ENCODE measurements at places on chromosomes 5 and 9.

DNA sequence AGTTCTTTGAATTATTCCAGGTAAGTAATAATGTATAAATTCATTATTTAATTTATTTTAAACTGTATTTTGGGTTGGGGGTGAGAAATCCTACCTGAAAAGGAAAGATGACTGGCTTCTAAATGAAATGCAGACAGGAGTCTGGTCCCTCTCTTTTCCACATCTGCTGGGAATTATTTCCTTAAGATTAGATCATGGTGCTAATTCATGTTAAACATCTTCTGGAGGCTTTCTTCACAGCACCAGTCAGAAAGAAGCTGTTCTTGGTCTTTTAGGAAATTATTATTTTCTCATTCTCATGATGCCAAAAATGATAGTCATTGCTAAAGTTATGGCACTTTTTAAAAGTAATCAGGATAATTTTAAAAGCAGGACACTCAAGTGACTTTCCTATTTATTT is 254.2 kb downstream of the CWC27 start:
- no peak for DNase-seq

- peak; percentile 35 for DNase-seq
Observed at GRCh38 chr5:134437847-134438581, 26.3 kb upstream of the CDKN2AIPNL start.

- DNase-seq, result no peak
Observed at GRCh38 chr9:26928902-26929495, 18.0 kb downstream of the PLAA start.

GRCh38 chr9:95206143-95206542 is 111.4 kb downstream of the FANCC start:
- DNase-seq, result no peak

- DNase-seq, result peak; percentile 74
Observed at GRCh38 chr5:41843456-41844370, 26.5 kb downstream of the OXCT1 start.

DNA sequence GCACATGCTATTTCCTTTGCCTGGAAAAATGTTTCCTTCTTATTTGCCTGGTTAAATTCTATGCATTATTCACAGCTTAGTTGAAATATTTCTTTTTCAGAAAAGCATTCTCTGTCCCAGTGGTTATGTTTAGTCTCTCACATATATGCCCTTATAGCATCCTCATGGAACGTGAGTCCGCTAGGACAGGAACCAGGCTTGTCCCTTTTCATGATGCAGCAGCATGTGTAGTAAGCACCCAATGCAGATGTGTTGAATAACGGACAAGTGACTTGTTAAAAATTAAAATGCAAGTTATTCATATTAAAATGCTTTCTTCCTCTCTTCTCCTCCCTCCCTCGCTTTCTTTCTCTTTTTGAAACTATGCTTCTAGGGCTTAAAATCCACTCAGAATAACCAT is 349.3 kb downstream of the GLIS3 start:
- no peak for DNase-seq

DNA sequence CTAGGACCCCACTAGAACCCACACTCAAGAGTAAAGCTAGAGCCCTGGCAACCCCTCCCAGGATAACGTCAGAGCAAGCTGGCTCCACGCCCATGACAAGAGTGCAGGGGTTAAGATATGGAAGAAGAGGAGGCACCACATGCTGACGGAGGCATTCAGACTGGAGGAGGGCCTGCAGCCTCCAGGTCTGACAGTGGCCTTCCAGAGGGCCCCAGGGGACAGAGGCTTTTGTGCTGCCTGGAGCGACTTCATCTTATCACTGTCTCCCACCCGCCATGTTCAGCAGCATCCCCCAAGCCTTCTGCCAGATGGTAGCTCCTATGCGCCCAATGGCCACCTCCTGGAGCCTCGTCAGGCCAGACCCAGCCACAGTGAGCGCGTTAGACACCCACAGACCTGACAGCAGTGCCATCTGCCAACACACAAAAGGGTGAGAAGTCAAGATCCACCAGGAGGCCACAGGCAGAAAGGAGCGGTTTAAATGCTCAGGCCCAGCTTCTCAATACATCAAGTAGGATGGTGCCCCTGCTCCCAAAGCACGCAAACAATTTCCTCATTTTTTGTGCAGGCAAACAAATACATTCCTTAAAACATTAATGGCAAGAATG is 65.8 kb downstream of the C5orf15 start:
- DNase-seq, result peak; percentile 51

DNA sequence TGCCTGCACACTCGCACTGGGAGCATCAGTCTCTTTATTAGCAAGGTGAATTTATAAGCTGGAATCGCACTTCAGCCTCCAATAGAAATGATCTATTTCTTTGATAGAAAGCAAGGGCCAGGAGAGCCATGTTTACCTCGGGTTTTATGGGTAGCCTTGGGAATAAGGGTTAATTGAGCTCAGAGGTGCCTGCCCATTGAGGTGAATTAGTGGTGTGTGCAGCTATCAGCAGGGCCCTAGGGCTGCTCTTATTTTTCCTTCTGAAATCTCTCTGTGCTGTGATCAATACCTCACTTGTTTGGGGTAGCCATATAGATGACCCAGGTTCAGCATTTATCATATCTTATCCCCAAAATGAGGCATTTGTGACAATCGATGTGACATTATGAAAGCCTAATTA is 297.8 kb downstream of the EBF1 start:
- no peak for DNase-seq

- DNase-seq, result peak; percentile 69
Observed at GRCh38 chr5:151569132-151570046, 21.7 kb downstream of the FAT2 start.

DNA sequence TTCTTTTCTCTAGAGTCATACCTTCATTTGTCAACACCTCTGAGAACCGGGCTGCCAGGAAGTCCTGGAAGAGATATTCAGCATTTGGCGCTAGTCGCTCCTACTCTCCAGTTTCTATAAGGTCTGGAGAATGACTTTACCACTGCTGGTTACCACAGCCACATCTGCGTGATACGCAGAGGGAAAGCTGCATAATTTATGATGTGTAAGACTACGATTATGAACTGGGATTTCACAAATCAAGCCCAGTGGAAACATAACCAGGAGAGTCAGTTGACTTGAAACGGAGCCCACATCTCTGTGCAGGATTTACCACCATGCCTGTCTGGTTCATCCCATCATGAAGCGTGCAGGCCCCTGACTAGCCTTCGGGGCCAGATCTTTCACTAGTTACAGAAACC is 72.6 kb downstream of the FGF1 start:
- DNase-seq, result no peak

DNA sequence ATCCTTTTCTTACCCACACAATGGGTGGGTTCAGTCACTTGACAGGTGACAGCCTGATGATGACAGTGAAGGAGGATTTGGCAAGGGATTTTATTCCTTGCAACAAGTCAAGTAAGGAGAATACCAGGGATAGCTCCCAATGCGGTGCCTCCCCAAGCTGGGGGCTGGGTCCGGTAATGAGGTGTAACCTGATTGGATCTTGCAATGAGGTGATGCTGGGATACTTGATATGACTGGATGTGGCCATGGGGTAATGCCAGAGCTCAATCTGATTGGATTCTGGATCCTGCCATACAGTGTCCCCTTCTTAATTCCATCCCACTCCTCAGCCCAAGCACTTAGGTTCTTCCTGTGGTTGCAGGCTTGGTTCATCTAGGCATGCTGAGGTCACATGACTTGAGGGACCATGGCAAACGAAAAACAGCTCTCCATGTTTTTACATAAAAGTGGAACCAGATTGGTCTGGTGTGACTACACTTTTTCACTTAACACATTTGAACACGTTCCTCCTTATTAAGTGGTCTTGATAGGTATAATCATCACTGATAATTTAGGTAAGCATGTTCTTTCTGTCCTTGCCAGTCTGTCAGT is 181.1 kb downstream of the PDZD2 start:
- DNase-seq, result no peak

DNA sequence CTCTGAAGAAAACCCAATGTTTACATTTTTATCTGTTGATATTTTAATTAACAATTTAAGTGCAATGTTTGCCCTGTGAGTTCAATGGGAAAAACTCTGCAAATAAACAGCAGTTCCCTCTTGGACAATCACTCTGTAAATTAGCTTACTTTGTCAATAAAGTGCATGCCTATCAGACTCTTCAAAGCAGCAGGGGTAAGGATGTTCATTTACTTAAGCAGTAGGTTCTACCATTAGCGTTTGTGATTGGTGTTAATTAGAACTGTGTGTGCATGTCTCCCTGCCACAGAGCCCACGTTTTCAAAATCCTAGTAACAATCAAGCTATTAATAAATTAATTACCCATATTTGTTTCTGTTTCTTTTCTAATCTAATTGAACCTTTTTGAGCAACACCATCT is 1921.6 kb upstream of the WWC1 start:
- no peak for DNase-seq

GRCh38 chr5:132012371-132013005 is 1.0 kb upstream of the ACSL6 start:
- DNase-seq, result peak; percentile 38

DNA sequence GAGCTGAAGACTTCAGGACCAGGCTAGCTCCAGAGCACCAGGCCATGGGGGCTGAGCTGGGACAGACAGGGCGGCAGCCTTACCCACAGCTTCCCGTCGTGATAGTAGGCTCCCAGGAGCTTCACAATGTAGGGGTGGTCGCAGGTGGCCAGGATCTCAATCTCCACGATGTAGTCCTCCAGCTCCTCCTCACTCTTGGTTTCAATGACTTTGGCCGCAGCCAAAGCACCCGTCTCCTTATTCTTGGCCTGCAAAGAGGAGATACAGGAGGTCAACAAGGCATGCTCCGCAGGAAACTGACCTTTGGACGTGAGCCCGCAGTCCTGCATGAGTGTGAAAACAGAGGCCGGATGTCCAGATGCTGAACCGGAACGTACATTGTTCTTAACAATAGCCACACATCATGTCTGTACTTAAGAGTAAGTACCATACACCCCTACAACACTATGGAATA is 31.5 kb downstream of the STK10 start:
- DNase-seq, result no peak

GRCh38 chr9:135100241-135100681 is 12.8 kb downstream of the OLFM1 start:
- no peak for DNase-seq

DNA sequence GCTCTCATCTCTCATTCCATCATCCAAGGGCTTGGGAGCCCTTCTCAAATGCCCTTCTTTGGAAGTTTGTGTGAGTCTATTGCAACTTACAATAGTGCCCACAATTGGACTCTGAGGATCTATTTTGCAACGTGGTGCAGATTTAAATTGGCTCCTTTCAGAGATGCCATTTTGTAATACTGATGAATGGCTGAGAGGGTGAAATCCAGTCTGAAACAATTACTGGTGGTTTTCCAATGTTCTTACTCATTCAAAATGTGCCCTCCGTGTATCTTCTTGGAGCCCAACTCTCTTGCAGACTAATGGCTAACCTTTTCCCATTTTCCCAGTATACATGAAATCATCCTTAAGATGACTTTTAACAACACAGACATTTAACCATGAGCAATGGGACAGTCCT is 6.1 kb downstream of the ZNF462 start:
- DNase-seq, result no peak

- DNase-seq, result no peak
Observed at GRCh38 chr5:81250004-81250403, 16.9 kb downstream of the CKMT2 start.

DNA sequence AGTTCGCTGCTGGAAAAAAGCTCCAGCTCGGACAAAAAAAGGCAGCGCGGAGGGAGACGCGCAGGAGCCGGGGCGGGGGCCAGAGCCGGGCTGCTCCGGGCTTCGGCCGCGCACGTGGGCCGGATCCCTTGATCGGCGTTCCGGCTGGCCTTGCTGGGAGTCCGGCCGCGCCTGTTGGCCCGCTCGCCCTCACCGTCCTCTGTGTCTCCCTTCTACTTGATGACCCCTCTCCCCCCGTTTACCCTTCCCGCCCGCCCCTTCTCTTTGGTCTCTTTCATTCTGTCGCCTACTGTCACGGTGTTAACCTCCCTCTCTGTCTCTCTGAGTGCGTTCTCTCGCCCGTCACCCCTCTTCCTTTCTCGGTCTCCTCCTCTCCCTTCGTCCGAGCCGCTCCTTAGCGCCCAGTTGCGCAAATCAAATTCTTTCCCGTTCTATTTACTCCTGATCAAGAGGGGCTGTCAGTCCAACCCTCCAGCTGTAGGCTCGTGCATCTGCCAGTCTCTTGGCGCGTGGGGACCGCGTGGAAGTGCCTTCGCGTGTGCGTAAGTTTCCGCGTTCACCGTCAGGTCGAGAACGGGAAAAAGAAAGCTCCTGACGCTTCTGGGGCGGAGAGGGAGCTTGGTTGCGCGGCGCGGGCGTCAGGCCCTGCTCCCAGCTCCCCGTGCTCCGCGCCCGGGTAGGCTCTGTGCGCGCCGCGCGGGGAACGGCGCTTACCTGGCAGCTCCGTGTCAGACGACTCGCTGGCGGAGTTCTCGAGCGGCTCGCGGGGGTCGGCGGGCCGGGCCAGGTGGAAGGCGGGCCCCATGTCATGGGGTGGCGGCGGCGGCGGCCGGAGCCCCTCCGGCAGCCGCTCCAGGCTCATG is 798 bp downstream of the PITX1 start:
- DNase-seq, result peak; percentile 61

DNA sequence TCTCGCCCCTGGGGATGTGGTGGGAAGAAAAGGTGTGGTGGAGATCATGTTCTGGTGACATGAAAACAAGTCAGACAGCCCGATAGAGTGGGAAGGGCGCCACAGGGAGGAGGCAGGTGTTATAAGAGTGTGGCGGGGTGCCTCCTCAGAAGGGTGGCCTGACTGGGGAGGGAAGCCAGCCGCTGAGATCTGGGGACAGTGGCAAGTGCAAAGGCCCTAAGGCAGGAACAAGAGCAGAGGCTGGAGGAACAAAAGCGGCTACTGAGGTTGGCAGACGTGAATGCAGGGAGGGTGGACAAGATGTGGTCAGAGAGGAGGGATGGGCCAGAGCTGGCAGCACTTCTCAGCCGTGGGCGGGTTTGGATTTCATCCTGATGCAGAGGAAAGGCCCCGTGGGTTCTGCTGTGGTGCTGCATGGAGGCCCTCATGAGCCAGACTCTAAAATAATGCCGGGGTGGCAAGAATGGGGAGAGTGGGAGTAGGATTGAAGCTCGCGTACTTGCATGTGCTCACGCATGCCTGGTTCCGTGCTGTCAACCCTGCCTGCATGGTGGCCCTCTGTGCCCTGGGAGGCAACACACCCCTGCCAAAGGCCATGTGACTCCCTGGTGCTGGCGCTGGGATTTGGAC is 89.2 kb downstream of the MVB12B start:
- no peak for DNase-seq

DNA sequence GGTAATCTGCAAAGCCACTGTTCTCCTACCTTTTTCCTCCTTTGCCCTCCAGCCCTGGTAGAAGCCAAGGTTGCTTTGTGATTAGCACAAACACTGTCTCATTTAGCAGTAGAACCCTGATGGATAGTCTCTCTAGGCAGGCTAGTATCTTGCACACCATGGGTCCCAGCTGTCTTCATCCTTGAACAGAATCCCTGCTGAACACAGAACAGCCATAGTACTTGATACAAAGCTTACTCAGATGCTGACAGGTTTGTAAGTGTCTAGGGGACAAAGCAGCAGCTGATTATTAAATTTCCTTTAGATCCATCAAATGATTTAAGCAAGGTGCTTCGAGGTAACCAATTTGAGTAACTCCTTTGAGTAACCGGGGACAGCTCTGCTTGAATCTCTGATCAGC is 163.7 kb upstream of the PPP1R2B start:
- no peak for DNase-seq
